Activated CD8-positive, alpha-beta T cell treated with anti-CD3 and anti-CD28 coated beads for 36 hours (primary cell): ENCODE measurements at places on chromosomes 2 and 18.

GRCh38 chr2:150335596-150335995, 151.9 kb downstream of the RND3 start:
- no peak for DNase-seq

DNA sequence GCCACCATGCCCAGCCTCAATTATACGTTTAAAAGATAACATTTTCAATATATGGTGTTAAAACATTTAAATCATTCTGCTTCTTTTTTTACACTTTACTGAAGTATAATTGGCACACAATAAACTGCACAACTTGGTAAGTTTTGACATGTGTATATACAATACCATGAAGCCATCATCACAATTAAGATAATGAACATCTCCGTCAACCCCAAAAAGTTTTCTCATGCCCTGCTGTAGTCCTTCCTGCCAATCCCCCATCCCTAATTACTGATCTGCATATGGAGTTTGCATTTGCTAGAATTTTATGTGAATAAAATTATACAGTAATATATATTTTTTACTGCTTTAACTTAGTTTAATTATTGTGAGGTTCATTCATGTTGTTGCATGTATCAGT, 85.2 kb upstream of the RTN4 start:
- DNase-seq, result no peak

GRCh38 chr2:221156062-221156734, 415.9 kb downstream of the EPHA4 start:
- DNase-seq, result no peak

DNA sequence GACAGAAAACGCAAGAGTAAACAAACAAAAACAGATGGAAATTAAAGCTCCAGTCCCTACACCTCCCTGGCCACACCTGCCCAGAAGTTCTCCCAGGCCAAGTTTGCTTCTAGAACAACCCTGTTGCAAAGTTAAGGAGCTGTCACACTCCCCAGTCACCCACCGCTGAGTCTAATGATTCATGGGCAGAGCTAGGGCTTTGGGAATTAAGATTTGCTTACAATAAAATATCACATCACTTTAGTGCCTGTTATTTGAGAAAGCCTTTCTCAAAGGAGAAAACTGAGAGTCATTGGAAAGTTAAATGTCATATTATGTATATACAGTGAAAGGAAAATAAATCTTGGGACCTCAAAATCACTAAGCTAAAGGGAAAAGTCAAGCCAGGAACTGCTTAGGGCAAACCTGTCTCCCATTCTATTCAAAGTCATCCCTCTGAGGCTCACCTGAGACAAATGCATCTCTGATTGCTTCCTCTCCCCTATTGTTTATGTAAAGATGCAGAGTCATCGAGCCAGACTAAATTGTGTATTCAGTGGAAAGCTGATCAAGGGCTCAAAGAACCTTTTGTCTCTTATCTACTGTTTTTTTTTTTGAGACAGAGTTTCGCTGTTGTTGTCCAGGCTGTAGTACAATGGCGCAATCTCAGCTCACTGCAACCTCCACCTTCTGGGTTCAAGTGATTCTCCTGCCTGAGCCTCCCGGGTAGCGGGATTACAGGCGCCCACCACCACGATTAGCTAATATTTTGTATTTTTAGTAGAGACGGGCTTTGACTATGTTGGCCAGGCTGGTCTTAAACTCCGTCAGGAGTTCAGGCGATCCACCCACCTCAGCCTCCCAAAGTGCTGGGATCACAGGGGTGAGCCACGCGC, 2.8 kb downstream of the CRYGB start:
- DNase-seq, result no peak

GRCh38 chr2:201642086-201642578, 1.2 kb downstream of the TMEM237 start:
- DNase-seq, result peak; percentile 79

- no peak for DNase-seq
Observed at GRCh38 chr2:99445065-99445464, 44.8 kb downstream of the REV1 start.
